ENCODE measurements at places on chromosomes 3 and 15.

DNA sequence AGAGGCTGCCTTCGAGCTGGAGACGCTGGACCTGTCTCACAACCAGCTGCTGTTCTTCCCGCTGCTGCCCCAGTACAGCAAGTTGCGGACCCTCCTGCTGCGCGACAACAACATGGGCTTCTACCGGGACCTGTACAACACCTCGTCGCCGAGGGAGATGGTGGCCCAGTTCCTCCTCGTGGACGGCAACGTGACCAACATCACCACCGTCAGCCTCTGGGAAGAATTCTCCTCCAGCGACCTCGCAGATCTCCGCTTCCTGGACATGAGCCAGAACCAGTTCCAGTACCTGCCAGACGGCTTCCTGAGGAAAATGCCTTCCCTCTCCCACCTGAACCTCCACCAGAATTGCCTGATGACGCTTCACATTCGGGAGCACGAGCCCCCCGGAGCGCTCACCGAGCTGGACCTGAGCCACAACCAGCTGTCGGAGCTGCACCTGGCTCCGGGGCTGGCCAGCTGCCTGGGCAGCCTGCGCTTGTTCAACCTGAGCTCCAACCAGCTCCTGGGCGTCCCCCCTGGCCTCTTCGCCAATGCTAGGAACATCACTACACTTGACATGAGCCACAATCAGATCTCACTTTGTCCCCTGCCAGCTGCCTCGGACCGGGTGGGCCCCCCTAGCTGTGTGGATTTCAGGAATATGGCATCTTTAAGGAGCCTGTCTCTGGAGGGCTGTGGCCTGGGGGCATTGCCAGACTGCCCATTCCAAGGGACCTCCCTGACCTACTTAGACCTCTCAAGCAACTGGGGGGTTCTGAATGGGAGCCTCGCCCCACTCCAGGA, 21.1 kb downstream of the NRROS start:
- no peak for DNase-seq

GRCh38 chr3:98014268-98014585, 20.9 kb downstream of the GABRR3 start:
- DNase-seq, result no peak

GRCh38 chr15:96262549-96263489, 67.7 kb upstream of the NR2F2 start:
- DNase-seq, result no peak

GRCh38 chr3:48727511-48727910, 10.5 kb upstream of the IP6K2 start:
- DNase-seq, result no peak

DNA sequence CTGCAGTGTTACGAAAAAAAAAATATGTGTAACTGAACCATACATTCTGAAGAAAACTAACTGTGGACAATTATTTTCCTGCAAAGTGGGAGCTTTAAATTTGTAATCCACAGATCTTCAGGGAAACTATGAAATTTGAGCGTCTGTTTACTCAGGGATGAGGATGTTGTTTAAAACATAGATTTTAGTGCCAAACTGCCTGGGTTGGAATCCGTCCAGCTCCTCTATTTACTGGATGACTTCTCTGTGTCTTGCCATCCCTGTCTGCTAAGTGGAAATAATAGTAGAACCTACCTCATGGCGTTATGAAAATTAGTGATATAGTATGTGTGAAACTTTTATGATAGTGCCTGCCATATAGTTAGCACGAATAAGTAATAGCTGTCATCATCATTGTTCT, 666.5 kb downstream of the SQOR start:
- DNase-seq, result no peak

- DNase-seq, result no peak
Observed at GRCh38 chr3:77303955-77304699, 264.2 kb downstream of the ROBO2 start.

DNA sequence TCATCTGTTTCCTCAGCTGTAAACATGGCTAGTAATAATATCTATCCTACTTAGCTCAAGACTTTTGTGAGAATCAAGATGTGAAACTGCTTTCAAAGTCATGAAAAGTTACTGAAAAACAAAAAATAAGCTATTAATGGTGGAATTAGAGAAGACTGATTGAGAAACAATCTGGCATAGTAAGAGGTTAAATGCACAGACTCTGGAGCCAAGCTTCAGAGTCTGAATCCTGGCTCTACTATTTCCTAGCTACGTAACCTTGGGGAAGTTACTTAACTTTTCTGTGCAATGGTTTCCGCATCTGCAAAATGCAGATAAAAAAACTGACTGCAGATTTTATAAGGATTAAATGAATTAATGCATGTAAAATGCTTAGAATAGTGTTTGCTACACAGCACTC, 28.8 kb downstream of the LRRFIP2 start:
- DNase-seq, result no peak

DNA sequence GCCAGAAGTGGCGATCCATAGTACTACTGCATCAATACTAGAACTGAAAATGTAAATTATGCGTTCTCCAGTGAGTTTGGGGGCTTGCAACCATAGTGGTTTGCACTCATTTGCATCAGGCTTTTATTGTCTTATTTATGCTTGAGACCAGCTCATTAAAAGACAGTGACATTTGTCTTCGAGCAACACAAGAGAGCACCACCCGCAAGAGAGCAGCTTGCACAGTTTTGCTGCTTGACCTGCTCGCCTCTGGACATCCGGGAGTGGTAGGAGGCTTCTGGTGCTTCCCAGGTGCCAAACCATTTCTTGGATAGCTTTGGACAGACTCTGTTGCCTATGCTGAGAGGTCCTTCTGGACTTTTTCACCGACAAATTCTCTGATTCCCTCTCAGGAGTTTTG, 294.6 kb downstream of the MEX3B start:
- no peak for DNase-seq

DNA sequence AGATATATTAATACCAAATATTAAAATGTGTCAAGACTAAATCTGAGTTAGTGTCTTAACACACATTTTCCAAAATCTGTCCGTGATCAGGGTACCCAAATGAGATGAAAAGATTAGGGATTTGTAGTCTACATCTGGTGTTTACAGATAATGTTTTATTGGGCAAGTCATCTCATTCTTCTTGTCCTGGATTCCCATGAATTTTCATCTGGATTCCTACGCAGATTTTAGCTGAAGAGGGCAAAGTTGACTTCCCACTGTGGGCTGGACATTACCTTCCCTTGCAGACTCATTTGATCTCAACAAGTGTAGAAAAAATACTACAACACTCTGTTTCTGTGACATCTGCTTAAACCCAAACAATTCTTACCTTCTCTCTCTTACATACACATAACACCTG, 79.1 kb downstream of the CEP63 start:
- peak; percentile 16 for DNase-seq

DNA sequence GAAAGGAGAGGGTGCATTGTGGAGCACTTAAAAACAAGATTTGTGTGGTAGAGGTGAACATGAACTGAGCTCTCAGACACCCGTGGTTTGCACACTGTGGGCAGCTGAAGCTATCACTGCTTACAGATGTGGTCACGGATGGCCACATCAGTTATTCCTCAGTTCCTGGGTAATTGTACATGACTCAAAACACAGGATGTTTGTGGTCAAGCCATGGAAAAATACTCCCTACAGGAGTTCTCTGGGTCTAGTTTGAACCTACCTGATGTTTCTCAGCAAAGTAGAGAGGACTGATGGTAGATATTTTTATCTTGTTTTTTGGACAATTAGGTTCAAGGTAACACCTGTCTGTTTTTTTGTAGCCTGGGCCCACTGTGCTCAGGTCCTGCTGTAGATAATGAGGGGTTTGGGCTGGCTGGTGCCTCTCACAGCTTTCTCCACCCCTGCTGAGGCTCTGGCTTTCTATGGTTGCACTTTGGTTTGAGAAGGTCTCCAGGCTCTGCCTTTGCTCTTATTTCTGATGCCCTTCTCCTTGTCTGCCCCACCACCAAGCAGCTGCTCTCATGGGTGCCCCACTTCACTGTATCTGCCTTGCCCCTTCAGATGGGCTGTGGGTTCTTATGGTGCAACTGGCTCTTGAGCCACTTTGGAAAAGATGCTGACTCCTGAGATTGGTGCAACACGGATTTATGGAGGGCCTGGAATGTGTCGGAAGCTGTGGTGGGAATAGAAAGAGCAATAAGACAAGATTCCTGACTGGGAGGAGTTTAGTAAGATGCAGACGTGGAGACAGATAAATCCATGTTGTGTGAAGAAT, 40.1 kb downstream of the CDCP1 start:
- DNase-seq, result peak; percentile 86

DNA sequence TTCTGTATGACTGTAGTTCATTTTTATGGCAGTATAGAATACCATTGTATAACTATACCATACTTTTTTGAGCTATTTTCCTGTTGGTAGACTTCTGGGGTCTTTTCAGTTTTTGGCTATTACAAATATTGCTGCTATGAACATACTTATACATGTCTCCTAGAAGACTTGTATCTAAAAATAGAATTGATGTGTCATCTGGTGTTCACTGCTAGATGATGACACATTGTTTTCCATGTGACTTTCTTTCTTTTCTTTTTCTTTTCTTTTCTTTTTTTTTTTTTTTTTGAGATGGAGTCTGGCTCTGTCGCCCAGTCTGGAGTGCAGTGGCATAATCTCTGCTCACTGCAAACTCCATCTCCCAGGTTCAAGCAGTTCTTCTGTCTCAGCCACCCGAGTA, 69.8 kb downstream of the SH3GL3 start:
- DNase-seq, result peak; percentile 18

DNA sequence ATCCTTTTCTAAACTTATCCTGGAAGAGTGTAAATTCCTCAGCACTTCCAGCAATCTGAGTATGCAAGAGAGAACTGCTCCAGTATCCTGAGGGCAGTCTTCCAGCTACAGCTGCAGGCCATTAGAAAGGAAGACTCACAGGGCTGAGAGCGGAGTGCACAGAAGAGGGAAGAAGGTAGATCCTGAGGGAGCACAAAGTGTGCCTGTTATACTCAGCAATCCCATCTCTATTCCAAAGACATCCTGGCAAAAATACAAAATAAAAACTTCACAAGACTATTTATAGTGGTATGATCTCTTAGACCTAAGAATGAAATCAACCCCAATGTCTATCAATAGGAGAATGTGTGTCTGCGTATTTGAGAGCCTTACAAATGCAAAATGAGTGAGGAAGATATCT, 292.0 kb downstream of the ZIC1 start:
- peak; percentile 8 for DNase-seq

DNA sequence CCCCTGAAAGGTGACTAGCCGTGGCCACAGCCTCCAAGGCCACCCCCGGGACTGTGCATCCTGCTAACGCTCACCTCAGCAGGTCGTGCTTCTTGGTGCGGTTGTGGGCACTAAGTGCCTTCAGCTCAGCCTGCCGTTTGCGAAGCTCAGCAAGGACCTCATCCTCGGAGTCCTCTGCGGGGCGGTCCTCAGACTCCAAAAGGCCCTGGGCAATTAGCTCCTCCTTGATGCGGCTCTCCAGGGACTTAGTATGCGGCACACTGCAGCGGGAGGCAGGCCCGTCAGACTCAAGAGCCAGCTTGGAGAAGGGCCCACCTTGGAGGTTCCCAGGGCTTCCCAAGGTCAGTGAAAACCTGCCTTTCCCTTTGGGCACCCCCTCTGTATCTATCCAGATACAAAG, 8.3 kb downstream of the TADA3 start:
- DNase-seq, result no peak

GRCh38 chr15:90400759-90401314, 12.8 kb downstream of the IQGAP1 start:
- DNase-seq, result peak; percentile 95

DNA sequence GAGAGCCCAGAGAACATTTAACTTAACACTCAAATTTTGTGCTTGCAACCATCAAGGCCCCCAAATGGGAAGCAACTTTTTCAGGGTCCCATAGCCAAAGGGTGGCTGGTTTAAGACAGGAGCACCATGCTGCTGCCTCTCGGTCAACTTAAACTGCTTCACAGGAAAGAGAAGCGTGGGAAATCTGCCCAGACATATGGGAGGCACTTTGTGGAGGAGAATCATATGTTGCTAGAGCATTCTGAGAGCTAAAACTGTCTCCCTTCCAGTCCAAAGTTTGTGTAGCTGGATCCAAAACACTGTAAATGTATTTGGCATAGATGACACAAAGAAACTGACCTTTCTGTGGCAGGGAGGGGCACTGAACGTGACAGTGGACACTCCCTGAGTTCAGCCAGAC, 305.9 kb upstream of the RORA start:
- no peak for DNase-seq

DNA sequence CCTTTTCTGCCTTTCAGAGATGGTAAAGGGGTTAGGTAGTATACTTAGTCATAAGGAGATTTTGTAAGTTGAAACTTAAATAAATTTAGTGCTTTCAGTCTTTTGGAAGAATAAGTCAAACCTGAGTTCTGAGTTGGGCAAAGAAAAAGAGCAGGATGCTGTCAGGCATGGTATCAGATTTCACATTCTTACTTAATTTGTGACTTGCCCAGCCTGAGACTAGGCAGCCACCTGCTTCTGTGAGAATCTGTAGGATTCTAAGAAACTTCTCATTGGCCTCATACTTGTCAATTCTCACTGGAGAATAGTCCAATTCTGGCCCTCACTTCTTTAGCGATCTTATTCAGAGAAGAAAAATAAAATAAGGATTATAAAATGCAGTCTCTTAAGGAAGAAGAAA, 577.5 kb downstream of the DIPK2A start:
- no peak for DNase-seq

DNA sequence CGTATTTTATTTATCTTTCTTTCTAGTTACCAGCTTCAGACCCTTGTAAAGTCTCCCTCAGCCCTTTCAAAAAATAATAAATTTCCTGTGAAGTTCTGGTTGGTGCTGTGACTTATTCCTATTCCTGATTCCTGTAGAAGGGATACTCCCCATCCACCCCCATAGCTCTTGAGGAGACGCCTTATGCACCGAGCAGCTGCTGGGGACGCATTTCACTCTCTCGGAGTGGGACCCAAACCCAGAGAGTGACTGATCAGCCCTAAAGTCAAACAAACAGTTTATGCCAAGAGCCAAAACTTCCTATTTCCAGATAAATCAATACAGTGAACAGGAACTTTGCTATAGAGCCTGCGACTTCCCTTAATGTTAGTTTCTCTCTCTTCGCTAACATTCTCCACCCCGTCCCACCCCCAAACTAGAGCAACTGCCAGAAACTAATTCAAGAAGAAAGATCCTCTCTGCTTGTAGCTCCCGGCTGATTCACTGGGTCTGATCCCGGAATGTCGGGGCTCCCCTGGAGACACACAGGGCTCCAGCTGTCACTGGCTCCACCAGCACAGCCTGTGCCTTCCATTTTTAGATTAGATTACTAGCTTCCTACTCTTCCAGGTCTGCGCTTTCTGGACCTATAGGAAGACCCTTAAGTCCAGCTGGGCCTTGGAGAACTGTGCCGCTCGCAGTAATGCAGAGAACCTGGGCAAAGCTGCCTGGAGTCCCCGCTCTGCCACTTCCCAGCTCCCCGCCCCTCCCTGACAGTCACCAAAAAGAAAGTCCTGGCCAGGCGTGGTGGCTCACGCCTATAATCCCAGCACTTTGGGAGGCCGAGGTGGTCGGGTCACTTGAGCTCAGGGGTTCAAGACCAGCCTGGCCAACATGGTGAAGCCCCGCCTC, 45.2 kb downstream of the KLHL25 start:
- DNase-seq, result no peak

DNA sequence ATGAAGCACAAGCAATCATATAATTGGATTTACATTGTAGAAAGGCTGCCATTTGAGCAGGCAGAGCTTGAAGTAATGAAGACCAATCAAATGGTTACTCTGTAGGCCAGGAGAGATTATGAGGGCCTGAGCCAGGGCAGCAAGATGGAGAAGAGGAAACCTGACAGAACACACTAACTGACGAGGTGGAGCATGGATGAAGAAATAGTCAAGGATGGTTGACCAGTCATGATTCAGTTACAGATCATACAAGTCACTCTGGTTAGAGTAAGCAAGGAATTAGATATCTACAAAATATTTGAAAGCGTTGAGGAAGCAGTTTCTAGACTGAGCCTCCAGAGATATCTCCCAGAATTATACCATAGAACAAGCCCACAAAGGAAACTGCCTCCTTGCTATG, 101.8 kb upstream of the THSD4 start:
- no peak for DNase-seq

GRCh38 chr3:15436246-15436645, 8.8 kb downstream of the EAF1 start:
- no peak for DNase-seq
